ENCODE measurements at places on chromosomes 13 and 19.

DNA sequence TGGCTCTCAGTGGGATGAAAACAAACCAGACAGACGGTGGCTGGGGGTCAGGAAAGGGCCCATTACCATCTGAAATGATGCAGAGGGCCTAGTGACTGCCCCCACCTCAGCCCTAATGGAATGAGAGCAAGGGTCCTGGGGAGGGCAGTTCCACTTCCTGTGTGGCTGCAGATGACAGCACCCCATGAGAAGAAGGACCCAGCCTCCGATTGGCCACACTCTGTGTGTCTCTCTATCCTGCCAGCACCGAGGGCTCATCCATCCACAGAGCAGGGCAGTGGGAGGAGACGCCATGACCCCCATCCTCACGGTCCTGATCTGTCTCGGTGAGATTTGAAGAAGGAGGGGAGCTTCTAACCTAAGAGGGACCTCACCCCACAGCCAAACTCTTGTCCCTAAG lies 498 bp downstream of the LILRB1 start:
- DNase-seq, result no peak

DNA sequence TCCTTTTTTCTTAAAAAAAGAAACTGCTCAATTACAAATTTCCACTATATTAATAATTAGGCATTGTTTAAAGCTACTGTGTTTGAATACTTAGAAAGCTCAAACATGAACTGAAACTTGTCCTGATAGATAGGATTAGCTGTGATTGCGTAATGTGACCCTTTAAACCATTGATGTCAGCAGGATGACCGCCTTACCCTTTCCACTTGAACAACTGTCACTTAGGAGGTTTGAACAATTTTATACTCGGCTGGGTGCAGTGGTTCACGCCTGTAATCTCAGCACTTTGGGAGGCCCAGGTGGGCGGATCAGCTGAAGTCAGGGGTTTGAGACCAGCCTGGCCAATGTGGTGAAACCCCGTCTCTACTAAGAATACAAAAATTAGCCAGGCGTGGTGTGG lies 2.9 kb downstream of the LAMP1 start:
- DNase-seq, result no peak

DNA sequence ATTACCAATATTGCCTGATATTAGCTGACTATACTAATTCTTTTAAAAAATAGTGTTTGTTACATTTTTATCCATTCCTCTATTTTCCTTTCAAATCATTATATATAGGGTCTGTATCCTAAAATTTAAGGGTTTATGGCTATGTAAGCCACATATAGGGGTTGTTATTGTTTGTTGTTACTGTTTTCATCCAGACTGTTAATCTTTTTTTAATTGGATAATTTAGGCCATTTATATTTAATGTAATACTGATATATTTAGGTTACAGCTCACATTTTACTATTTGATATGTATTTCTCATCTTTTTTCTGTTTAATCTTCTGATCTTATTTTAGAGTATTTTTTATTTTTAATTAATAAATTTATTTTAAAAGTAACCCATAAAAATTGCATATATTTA lies 487.1 kb upstream of the SGCG start:
- no peak for DNase-seq

DNA sequence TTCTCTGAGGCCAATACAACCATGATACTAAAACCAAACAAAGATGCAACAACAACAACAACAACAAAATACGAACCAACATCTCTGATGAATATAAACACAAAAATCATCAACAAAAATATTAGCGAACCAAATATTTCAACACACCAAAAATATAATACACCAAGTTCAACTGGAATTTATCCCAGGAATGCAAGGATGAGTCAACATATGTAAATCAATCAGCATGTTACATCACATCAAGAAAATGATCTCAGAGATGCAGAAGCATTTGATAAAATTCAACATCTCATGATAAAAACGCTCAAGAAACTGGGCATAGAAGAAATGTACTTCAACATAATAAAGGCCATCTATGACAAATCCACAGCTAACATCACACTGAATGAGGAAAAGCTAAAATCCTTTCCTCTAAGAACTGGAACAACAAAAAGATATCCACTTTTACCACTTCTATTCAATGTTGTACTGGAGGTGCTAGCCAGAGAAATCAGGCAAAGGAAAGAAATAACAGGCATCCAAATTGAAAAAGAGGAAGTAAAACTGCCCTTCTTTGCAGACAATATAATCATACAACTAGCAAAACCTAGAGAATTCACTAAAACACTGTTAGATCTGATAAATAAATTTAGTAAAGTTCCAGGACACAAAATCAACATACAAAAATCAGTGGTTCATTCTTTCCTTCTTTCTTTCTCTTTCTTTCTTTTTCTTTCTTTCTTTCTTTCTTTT lies 2448.7 kb upstream of the PCDH20 start:
- DNase-seq, result no peak

- DNase-seq, result no peak
Measured at GRCh38 chr13:37364007-37364406, 234.6 kb downstream of the POSTN start.

DNA sequence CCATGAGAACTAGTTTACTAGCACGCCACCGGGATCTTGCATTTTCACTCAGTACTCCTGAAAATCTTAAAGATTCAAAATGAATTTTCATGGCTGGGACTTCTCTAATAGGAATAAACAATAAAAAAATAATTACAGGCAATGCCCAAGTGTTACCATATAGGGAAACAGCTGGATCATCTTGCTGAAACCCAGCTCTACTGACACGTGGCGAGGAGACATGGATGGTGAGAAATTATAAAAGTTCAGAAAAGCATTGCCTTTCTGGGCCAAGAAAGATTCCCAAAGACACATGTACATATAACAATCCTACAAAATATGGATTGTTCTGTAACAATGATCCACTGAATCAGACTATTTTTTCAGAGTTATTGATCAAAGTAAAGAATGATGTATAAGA lies 209.3 kb downstream of the RGCC start:
- DNase-seq, result no peak
